ENCODE measurements at places on chromosomes 6 and 20.

GRCh38 chr6:23728707-23729106, 397.3 kb upstream of the NRSN1 start:
- DNase-seq, result no peak

DNA sequence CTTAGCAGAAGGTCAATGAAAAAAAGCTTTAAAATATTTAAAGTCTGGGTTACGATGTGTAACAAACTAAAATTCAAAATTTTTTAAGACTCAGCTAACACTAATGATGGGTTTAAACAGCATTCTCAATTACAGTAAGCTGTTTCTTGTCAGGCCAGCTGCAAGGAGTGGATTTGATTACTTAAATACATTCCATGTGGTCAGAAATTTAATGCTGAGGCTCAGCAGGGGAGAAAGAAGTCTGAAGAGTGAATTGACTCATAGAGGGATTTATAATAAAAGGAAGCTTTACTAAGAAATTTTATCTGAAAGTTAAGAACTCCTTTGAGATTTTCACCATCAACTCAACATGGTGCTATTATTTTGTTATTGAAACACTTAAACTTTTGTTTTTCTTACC, 398.6 kb downstream of the KHDRBS2 start:
- no peak for DNase-seq

GRCh38 chr20:41900201-41900691, 282.1 kb upstream of the CHD6 start:
- no peak for DNase-seq

DNA sequence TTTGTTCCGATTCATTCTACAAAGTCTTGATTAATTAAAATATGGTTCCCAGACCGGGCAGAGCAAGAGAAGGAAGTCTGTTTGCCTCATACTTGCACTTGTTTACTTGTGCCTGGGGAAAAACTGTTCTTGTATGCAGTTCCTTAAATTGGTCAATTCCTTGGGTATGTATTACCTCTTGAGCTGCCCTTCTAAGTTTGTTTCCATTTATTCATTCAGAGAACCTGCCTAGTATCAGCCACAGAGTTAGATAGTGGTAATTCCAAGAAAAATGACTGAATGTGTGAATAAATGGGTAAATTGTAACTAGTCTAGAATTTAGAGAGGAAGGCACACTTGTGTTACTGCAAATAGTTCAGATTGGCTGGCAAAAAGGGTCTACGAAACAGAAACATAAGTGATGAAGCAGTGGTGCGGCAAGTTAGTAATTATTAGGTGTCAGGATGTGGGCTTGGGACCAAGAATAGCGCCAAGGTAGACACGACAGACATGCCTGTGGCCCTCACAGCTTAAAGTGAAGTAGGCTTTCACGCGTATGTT, 525 bp upstream of the MAK start:
- DNase-seq, result no peak

All from NCI-H510A (cell line).